Umbilical cord (tissue), 2 donors: ENCODE measurements at places on chromosomes 12 and 14. TPM values are rescaled to one million over a fixed set of nuclear protein-coding genes. Genes with fewer than 3 reads are reported as not detected.

DNA sequence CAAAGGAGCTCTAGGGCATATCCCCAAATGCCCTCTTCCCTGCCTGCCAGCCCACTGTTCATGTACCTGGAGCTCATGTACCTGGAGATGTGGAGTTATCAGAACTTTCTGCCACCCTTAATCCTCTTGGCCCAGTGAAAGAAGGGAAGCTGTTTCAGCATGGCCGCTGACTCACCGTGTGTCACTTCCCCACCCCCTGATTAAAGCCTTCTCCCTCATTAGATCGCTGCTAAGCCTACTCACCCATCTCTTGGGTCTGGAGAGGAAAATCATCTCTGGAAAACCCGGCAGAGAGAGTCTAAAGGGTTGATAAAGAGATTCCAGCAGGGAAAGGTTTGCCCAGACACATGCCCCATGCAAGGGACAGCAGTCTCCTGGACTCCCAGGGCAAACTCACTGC lies 4.5 kb upstream of the LTBP2 start:
- no peak for DNase-seq

Gene TAS2R8
- total RNA-seq: 1.7 TPM

Gene OTX2
- 3.4 TPM for total RNA-seq

Gene SALL2
- total RNA-seq: 1.7 TPM

- DNase-seq: no peak
Measured at GRCh38 chr14:52802597-52802996, 11.2 kb upstream of the GNPNAT1 start.

DNA sequence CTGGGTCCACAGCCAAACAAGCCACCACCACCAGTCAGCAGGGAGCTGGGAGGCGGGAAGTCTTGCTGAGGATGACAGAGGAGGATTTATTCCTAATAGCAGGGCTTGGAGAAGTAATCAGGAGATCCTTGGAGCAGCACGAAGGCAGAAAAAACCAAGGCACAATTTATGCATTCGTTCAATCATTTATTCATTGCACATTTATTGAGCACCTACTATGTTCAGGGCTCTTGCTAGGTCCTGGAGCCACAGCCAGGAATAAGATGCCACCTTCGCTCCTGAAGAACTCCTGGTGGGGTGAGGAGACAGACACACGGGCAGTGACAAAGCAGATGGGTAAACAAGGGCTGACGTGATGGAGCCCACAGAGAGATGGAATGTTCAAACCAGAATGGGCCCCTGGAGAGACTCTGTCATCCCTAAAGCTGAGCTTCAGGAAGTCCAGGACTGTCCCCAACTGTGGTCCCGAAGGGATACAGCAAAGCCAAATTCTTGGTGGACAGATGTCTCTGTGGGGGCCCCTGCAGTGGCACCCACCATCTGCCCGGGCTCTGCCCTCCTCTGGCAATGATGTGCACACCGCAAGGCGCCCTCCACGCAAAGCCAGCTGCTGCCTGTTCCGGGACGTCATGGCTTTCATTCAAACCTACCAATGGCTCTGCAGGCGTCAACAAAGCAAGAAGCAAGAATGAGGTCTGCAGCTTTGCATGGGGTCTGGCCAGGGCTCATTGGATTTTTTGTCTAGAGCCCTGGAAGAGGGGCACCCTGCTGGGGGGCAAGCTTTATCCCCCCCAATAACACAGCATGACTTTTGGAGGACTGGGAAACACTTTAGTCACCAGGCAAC lies 3.0 kb upstream of the TESC start:
- DNase-seq: no peak

Gene PDZRN4
- 22.4 TPM for total RNA-seq

- DNase-seq: no peak
Measured at GRCh38 chr14:55383541-55384140, 28.0 kb downstream of the ATG14 start.

DNA sequence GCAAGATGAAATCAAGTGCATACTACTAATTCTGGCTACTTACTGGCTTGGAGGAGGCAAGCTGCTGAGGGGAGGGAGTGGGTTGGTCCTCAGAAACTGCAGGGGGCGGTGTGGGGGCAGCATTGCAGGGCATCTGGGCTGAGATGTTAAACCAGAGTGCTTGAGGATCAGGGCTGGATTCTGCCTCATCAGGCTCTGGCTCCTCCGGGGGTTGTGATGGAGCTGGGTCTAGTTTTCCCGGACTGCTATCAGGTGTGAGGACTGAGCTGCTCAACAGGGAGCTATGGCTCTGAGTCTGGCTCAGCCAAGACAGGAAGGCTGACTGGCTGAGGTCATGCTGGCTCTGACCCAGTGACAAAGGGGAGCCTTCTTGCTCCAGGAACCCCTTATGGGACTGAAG lies 28.6 kb downstream of the BAZ2A start:
- DNase-seq: no peak

DNA sequence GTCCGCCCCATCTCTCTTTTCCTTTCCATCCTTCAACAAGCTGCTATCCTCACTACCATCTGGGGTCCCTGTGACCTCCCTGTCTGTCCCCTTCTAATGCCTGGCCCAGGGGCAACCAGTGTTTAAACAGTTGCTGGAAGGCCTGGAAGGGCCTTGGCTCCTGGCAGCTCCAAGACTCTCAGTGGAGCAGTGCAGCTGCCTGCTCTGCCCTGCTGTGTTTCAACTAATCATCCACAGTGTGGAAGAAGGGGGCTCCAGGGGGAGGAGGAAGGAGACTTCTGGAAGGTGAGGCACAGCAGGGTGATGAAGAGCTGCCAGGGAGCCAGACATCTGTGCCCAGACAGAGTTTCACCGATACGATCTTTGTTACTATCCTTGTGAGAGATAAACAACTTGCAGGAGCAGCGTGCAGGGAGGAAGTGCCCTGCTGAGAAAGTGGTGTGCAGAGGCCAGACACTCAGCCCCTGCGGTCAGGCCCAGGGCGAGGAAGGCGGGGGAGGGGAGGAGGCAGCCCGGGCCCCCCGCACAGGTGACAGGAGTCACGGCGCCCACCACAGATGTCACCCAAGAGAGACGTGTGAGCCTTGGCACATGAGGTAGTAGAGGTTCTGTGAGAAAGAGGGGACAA lies 1061.8 kb downstream of the BCL11B start:
- DNase-seq: no peak

- no peak for DNase-seq
Measured at GRCh38 chr14:25041898-25042297, 8.0 kb downstream of the STXBP6 start.

GRCh38 chr12:112907415-112908157 lies 824 bp downstream of the OAS1 start:
- DNase-seq: peak; percentile 15

Gene GALNT16
- 0.96 TPM for total RNA-seq
